ENCODE measurements at places on chromosomes 2 and 18.

DNA sequence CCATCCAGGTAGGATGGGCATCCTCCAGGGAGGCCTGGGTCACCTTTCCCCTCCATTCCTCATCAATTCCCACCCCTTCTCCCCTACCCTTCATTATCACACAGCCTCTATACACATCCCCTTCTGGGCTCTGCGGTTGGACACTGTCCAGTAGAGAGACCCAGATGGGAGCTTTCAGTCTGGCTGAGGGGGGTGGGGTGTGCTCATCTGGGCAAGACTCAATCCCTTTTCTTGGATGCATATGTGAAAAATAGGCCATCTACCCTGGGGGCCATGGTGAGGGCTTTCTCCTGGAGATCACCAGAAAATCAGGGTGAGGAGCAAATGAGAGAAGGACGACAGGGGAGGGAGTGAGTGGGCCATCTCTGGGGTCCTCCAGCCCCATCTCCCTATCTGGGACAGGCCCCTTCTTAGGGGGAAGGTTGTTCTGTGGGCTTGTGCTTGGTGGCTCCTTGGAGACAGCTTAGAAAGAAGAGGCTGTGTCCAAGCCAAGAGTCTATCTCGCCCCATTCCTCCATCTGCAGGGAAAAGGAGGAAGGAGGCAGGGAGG is 160.1 kb downstream of the DYSF start:
- no peak for DNase-seq

DNA sequence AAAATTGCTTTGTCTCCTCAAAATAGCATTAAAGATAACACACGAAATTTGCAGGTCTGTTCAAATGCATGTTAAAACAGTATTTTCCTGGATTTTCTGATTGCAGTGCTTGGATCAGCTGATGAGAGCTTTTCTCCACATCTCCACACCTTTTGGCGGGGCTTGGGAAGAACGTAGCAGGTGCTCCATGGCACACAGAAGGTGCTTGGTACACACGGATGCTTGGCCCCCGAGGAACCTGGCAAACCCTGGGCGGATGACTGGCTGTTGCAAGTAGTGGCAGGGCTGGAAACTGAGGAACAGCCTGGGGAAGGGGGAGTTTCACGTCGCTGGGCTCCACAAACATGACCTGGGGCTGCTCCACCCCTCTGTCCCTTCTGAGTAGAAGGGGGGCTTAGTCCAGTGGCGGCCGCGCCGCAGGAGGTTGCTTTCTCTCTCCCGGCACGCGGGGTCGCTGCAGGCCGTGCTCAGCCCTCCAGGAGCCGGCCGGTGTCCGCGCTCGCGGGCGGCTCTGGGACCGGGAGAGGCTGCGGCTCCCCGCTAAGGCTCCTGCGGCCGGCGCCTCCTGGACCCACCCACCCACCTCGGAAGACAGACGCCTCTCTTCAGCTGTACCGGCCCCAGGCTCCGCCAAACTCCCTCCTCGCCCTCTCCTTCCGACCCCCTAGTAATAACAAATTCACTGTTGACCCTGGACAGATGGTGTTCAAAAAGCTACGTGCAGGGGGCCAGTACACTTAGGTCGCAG is 69.3 kb downstream of the MARCO start:
- no peak for DNase-seq

GRCh38 chr2:148615381-148615841 is 29.1 kb upstream of the EPC2 start:
- no peak for DNase-seq

DNA sequence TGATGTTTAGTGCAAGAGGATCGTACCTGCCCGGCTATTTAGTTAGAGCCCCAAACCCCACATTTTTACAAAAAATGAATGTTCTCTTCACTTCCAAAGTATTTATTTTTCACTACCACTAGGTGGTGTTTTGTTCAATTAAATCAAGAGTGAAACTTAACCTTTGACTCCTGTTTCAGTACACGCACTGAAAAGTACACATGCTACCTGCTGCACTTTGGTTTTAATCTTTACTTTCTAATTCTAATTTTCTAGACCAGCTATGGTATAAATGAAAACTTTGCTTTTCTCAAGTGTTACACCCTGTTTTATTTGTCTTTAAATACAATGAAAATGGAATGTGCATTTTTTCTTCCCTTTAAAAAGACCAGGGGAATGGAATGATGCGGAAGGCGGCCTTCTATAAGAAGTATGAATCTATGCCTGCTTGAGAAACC is 31.4 kb upstream of the CHN1 start:
- DNase-seq, result peak; percentile 17

Data from HFFc6 (cell line).